ENCODE measurements at places on chromosomes 2 and 18.

GRCh38 chr2:215979620-215980019, 33.7 kb downstream of the MREG start:
- DNase-seq, result no peak

- DNase-seq, result no peak
Measured at GRCh38 chr2:25313711-25314513, 27.8 kb downstream of the DNMT3A start.

GRCh38 chr2:181399027-181399426, 58.2 kb upstream of the ITGA4 start:
- no peak for DNase-seq

DNA sequence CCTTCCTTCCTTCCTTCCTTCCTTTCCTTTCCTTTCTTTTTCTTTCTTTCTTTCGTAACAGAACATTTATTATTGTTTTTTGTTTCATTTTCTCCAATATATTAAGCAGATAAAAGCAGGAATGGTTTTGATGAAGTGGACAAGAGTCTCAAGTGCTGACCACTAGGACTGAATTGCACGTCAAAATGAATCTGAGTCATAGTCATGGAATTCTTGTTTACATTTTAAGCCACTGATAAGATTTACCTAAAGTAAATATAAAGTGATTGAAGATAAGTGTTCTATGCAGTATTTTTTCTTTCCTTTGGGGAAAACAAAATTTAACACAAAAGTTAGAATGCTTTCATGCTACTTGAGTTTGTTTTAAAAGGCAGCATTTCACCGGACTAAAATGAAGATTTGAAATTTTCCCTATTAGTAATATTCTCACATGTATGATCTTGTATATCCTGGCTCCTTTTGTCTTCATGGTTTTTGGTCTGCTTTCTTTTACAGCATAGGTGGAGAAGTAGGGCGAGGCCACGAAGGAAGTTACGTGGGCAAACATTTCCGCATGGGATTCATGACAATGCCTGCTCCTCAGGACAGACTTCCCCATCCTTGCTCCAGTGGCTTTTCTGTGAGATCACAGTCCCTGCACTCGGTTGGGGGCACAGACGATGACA, 113.5 kb downstream of the NYAP2 start:
- peak; percentile 2 for DNase-seq

DNA sequence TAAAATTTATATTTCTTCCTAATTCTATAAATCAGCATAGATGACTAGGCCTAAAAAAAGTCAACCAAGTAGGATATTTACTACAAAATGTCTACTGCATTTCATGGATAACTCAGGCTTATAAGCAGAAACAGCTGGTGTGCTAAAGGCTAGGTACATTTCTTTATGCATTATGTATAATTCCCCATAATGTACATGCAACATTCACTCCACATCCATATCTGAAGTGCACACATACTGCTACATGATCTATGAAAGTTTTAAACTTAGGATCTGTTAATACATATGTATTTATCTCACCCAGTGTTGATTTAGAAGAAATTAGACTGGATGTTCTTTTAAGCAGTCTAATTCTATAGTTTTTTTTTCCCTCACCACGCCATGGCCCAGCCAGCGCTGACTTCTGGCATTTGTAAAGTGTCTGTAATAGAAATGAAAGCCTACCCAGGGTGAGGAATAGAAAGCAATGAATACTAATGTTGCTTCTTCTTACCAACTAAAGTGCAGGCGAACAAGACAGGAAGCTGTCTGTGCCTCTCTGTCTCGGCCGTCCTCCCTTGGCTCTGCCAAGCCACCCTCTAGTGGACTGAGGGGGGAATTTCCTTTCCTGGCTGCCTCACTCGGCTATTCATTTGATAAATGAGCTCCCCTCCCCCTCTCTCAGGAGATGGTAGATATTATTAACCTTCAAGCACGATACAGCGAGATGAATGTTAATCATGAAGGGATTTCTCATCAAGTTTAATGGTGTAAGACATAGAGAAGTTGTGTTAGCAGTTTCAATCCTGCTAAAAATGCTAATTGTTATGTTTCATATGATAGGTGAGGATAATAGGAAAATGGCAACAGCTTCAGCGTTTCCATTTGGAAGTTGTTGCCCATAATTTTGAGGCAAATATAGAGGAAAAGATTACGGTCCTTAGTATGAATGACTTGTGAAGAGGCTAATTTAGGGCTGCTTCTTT, 384.5 kb downstream of the MTX2 start:
- peak; percentile 27 for DNase-seq

DNA sequence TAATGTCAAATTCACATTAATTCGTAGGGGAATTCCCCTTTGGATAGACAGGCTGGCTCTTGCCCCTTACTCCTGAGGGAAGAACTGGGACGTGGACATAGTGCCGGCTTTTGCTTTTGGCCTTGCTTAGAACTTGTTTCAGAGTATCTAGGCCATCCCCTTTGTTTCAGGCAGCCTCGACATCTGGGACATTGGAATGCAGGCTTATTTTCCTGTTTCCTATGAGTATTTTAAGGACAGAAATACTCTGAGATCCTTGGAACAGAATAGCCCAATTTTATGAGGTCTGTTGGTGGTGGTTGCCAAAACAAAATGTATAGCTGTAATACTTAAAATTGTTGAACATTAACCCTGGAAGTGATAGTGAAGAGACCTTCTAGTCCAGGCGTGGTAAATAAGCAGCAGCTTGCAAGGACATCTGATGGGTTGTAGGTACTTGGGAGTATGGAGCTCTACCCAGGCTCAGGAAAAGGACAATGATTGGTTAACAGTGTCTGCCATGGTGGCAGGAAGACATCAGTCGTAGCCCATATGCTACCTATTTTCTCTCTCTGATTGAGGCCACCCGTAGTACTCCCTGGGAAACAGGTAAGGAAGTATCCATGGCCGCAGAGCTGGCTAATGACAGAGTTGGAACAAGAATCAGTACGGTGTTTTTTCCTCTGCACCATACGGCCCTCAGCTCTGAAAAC, 112.4 kb downstream of the CDK15 start:
- DNase-seq, result no peak

DNA sequence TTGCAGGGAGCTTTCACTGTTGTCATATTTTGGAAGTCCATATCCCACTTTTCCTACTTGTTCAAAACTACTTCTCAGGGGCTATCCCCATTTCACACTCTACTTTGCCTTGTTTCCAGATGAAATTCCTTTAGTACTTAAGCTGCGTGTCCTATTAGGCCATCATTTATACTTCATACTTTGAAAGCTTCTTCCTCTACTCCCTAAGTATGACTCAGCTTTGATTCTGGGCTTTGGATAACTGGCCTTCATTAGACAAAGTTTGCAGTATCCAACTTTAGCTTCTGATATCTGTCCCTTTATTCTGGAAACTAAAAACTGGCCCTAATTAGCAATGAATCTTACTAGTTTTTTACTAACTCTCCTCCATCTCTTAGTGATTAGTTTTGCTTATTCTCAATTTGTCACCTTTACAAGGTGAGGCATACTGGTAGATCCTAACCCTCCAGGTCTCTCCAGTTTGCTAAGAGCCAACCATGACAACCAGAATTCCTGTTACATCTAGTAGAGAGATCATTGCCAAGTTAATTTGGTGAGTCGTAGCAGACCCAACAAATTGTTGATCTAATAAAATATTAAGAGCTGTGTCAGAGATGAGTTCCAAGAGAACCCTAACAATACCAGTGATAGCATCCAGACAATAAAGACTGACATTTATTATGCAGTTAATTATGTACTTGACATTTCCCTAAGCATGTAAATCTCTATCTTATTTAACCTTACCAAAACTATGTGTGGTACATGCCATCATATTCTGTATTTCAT, 31.2 kb upstream of the ITGAV start:
- DNase-seq, result no peak

GRCh38 chr2:211494085-211494484, 937.7 kb downstream of the CPS1 start:
- DNase-seq, result no peak

- DNase-seq, result no peak
Measured at GRCh38 chr2:202014759-202015211, 18.9 kb upstream of the FZD7 start.

- no peak for DNase-seq
Measured at GRCh38 chr2:18664421-18664820, 75.1 kb upstream of the NT5C1B start.

DNA sequence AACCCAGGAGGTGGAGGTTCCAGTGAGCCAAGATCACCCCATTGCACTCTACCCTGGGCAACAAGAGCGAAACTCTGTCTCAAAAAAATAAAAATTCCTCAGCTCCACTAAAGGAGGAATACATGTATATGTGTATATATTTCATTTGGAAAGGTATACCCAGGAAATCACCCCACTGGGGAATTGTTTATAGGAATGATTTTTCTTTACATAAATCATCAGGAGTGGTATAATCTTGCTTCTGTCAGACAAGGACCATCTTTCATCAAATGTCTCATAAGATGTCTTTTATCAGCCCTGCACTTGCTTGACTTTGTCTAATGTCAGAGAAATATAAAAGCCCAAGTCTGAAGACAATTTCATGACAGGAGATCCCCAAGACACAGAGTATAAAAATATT, 709.1 kb downstream of the LRRTM4 start:
- no peak for DNase-seq

- DNase-seq, result no peak
Measured at GRCh38 chr2:231512222-231512621, 18.0 kb downstream of the NMUR1 start.

GRCh38 chr18:9944805-9945204, 31.0 kb downstream of the VAPA start:
- no peak for DNase-seq

- DNase-seq, result no peak
Measured at GRCh38 chr2:108632332-108633160, 86.7 kb upstream of the RANBP2 start.

- no peak for DNase-seq
Measured at GRCh38 chr2:119579424-119580295, 35.4 kb downstream of the CFAP221 start.

- no peak for DNase-seq
Measured at GRCh38 chr2:64003239-64003638, 16.0 kb downstream of the VPS54 start.

GRCh38 chr18:31587529-31587928, 4.1 kb upstream of the TTR start:
- DNase-seq, result no peak

GRCh38 chr2:29557268-29557667, 364.1 kb downstream of the ALK start:
- no peak for DNase-seq

DNA sequence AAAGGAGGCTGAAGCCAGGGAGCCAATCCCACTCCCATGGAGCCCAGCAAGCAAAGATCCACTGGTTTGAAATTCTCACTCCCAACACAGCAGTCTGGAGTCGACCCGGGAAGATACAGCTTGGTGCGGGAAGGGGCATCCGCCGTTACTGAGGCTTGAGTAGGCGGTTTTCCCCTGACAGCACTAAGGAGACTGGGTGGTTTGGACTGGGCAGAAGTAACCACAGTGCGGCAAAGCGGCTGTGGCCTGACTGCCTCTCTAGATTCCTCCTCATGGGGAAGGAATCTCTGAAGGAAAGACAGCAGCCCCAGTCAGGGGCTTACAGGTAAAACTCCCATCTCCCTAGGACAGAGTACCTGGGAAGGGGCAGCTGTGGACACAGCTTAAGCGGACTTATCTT, 261.6 kb upstream of the KYNU start:
- DNase-seq, result no peak

DNA sequence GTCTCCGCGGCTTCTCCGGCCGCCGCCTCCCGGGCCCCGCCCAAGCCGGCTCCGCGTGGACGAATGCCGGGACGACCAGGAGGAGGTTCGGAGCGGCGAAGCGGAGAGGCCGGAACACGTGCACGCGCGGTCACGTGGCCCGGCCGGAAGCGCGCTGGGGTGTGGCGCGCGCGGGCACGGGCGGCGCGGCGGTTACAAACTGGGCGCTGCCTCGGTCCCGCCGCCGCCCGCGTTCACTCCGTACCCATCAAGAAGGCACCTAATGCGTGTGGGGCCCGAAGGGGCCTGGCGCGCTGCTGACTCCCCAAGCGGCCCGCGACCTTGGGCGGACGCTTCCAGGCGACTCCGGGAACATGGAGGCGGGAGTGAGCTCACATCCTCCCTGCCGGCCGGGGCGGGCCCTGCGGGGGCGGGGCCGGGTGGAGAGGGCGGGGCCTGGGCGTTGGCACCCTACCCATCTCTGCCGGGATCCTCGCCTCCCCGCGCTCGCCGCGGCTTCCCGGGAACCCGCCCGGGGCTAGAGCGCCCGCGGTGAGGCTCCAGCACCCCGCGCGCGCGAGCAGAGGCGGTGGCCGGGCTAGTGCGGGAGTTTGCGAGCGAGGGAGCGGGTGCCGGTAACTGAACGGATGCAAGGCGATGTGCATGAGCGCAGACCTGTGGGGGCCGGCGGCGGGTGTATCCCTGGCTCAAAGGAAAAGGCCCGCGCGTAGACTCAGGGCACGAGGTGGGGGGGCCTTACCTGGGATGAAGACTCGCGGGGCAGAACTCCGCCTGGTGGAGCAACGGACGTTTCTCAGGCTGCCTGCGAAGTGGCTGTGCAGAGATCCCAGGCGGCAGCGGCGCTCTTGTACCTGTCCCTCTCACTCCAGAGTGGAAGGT, at the start of gene TMEM185B:
TSS of gene TMEM185B (minus strand) at position 367 of the 879 bp plus-strand sequence. CDS start 424 bp downstream, outside the sequence.
- DNase-seq, result no peak

GRCh38 chr2:128406736-128407554, 88.3 kb upstream of the HS6ST1 start:
- no peak for DNase-seq

- peak; percentile 18 for DNase-seq
Measured at GRCh38 chr2:190713471-190713870, 64.6 kb downstream of the NAB1 start.

GRCh38 chr2:20198001-20198400, 26.9 kb downstream of the SDC1 start:
- DNase-seq, result no peak

- no peak for DNase-seq
Measured at GRCh38 chr2:47907039-47907781, 912 bp upstream of the FBXO11 start.

- DNase-seq, result peak; percentile 29
Measured at GRCh38 chr2:169573160-169573973, at the start of gene FASTKD1. Gene FASTKD1 (minus strand): TSS chr2:169573865. CDS start chr2:169572029, 1,836 bp downstream.

DNA sequence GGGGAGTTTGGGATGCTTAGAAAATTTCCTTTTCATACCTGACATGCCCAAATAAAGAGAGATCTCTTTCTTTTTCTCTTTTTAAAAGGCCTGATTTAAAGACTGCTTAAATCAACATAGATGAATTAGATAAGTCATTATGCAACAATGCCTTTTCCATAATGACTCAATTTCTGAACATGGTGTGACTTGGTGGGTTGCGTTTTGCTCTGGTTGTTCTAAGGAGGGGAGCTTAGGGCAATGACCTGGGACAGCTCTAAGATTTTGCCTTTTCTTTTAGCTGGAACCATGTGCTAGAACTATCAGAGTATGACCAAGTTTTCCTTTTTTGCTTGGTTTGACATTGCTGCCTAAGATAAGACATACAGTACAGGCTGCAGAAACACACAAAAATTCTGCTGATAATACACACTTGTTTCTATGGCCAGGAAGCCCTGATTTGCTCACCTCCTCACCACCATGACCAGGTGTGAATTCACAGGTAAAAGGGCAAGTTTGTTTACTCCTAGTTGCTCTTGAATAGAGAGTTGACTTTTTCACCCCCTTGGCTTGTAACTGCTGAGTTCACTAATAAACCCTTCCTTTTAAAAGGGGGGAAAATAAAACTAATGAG, 58.1 kb upstream of the IL1RL1 start:
- DNase-seq, result no peak

All from AG09309 (cell line).